ENCODE measurements at places on chromosomes 12 and 14. TPM values are rescaled to one million over a fixed set of nuclear protein-coding genes. Genes with fewer than 3 reads are reported as not detected.
A peak's percentile ranks its signal among the peaks of the same experiment; 100 is the strongest.

GRCh38 chr14:24954700-24955037, 95.3 kb downstream of the STXBP6 start:
- peaks cover 6% of the 10 kb centered on the region for H3K4me1 ChIP-seq
- no peak overlapping the region for H3K27ac ChIP-seq
- H3K27me3 ChIP-seq, result no peaks in the 10 kb centered on the region
- DNase-seq, result no peak
- no peaks in the 10 kb centered on the region for H3K36me3 ChIP-seq
- no peak overlapping the region for H3K4me3 ChIP-seq

DNA sequence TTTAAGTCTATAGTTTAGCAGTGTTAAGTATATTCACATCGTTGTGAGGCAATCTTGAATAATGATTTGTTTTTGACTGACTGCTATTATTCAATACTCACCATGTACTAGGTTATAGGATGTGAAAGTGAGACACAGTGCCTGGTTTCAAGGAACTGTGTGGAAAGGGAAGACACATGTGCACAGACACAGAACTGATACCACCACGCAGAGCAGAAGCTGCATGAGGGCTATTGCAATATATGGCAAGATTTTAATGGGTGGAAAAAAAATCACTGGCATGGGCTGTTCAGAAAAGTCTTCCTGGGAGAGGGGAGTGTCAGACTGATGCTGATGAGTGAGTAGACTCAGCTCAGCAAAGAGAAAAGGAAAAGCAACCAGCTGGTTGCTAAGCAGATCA, 10.4 kb downstream of the SLC7A8 start:
- no peaks in the 10 kb centered on the region for H3K36me3 ChIP-seq
- H3K4me3 ChIP-seq, result no peak overlapping the region
- H3K4me1 ChIP-seq, result no peaks in the 10 kb centered on the region
- no peak overlapping the region for H3K27ac ChIP-seq

GRCh38 chr14:93330609-93331000, 2.2 kb downstream of the BTBD7 start:
- no peaks in the 10 kb centered on the region for H3K36me3 ChIP-seq

- H3K27me3 ChIP-seq, result no peaks in the 10 kb centered on the region
- no peaks in the 10 kb centered on the region for H3K4me1 ChIP-seq
- DNase-seq, result no peak
- H3K4me3 ChIP-seq, result no peak overlapping the region
Observed at GRCh38 chr14:79658221-79658620, 553.1 kb downstream of the DIO2 start.

DNA sequence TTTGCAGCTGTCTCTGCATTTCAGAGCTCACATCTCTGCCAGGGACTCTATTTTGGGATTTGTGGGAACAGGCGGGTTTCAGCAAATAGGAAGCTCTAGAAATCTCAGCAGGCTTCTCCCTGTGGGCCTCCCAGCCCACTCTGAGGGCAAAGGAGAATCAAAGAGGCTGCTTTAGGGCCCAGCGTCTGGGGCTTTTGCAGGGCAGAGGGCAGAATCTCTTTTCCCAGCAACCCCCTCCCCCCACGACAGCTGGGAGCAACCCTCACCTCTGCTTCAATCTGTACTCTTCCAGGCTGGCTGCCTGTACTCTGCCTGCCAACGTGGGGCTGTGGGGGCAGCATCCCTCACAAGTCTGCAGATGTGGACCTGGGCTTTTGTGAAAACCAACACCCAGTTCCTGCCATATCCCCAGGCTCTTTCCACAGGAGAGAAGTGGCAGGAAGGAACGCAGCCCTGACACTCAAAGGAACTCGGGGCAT, 529.6 kb upstream of the TBX3 start:
- H3K27me3 ChIP-seq, result no peaks in the 10 kb centered on the region
- H3K4me3 ChIP-seq, result no peak overlapping the region
- H3K36me3 ChIP-seq, result no peaks in the 10 kb centered on the region
- no peak for DNase-seq

GRCh38 chr12:105892362-105892910, 246.3 kb downstream of the NUAK1 start:
- H3K27me3 ChIP-seq, result no peaks in the 10 kb centered on the region
- H3K4me3 ChIP-seq, result no peak overlapping the region
- H3K36me3 ChIP-seq, result no peaks in the 10 kb centered on the region
- no peak overlapping the region for H3K27ac ChIP-seq
- H3K4me1 ChIP-seq, result no peaks in the 10 kb centered on the region
- DNase-seq, result no peak

DNA sequence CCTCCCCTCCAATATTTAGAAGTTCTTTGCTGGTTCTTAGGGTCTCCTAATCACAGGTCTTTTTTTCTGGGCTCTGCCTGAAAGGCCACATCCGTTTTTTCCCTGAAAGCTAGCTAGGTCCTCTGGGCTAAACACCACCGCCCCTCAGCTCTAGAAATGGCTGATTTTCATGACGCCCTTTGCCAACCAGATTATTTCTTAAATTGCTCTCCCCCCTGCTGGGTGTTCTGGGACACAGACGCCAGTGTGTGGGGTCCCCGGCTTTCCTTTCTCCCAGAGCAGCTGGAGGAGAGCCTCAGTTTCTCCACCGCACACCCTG, 45.3 kb upstream of the ATP23 start:
- no peaks in the 10 kb centered on the region for H3K27me3 ChIP-seq
- H3K4me1 ChIP-seq, result peaks cover 61% of the 10 kb centered on the region
- H3K27ac ChIP-seq, result no peak overlapping the region
- peak overlapping the region; percentile 53 for H3K4me3 ChIP-seq
- DNase-seq, result no peak

DNA sequence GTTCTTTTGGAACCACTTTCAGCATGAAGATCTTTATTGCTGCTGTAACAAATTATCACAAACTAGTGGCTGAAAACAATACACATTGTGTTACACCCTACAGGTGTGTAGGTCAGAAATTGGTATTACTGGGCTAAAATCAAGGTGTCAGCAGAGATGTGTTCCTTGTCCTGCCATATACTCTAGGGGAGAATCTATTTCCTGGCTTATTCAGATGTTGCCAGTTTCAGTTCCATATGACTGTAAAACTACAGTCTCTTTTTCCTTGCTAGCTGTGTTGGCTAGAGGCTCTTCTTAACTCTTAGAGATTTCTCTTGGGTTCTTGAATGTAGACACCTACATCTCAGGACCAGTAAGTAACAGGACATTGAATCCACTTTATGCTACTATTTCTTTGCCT, 215.6 kb upstream of the PPFIA2 start:
- no peak overlapping the region for H3K27ac ChIP-seq
- H3K4me3 ChIP-seq, result no peak overlapping the region
- no peaks in the 10 kb centered on the region for H3K27me3 ChIP-seq
- DNase-seq, result no peak
- H3K36me3 ChIP-seq, result no peaks in the 10 kb centered on the region

GRCh38 chr14:65011538-65011937, 24.8 kb downstream of the FNTB start:
- no peak overlapping the region for H3K27ac ChIP-seq
- H3K36me3 ChIP-seq, result peaks cover 7% of the 10 kb centered on the region
- no peak for DNase-seq

DNA sequence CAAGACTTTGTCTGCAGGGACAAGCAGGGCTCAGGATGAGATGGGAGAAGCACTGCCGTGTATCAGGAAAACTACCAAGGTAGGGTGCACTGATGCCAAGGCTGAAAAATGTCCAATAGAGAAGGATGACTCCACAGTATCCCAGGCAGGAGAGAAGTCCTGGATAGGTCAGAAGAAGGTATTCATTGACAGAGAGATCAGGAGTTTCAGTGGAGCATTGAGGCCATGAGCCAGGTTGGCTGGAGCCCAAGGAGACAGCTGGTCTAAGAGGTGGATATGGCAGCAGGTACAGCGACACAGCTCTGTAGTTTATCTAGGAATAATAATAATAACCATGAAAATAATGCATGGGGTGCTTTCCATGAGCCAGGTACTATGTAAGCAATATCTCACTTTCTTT, 180.9 kb downstream of the EXOC5 start:
- no peak overlapping the region for H3K4me3 ChIP-seq
- H3K36me3 ChIP-seq, result no peaks in the 10 kb centered on the region
- no peak overlapping the region for H3K27ac ChIP-seq
- no peak for DNase-seq

DNA sequence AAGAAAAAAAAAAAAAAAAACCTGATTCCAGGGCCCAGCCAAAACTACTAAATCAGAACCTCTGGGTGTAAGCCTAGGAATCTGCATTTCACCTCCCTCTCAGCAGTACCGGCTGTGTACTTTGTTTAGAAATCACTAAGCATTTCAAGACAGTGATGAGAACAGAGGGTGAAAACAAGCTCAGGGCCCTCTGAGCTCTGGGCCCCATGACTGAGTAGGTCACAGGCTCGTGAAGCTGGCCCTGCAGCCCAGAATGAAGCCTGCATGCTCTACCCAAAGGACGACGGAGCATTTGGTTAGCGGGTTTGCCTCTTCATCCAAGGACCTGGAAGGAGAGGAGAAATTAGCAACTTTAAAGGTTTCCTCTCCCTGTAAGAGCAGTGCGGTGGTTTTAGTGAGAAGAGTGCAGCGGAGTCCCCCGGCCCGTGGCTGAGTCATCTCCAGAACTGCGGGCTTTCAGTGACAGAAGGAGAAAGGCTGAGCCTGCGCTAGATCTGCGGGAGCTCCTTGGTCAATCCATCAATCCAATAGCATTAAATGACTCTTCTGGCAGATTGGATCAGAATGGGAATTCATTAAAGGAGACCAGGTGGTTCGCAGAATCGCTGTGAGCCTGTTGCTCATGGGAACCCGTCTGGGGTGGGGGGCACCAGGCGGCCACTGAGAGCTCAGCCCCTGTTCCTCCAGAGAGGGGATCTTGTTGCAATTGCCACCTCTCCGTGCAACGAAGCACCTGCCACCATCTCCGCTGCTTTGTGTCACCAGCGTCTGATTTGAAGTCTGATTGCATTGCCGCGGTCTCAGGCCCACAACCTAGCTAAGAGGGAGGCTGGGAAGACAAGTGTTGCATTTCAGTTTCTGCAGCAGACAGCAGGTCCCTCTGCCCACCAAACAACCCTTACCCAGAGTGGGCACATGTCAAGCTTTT, 7.3 kb downstream of the IL31 start:
- DNase-seq, result peak; percentile 9
- H3K27me3 ChIP-seq, result no peaks in the 10 kb centered on the region
- peak overlapping the region; percentile 21 for H3K4me3 ChIP-seq
- H3K36me3 ChIP-seq, result no peaks in the 10 kb centered on the region

DNA sequence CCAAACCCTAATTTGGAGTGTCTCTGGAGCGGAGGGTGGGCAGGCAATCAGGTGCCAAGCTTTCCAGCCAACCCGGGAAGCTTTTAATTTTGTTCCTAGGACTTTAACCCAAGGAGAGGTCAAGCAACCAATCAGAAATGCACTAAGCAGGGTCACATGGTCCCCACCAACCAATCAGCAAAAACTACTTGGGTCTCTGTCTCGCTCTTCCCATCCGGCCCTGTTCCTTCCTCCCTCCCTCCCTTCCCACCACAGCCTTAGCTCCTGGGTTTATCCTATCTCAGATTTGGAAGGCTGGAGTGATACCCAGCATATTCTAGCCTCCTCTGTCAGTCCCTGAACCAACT, 7.3 kb downstream of the HOXC5 start:
- H3K4me1 ChIP-seq, result no peaks in the 10 kb centered on the region
- DNase-seq, result no peak
- peaks cover 7% of the 10 kb centered on the region for H3K27me3 ChIP-seq
- H3K4me3 ChIP-seq, result no peak overlapping the region
- H3K36me3 ChIP-seq, result no peaks in the 10 kb centered on the region

GRCh38 chr12:12210983-12211382, 55.9 kb downstream of the LRP6 start:
- H3K27ac ChIP-seq, result no peak overlapping the region
- no peaks in the 10 kb centered on the region for H3K36me3 ChIP-seq
- no peaks in the 10 kb centered on the region for H3K27me3 ChIP-seq
- H3K4me1 ChIP-seq, result peaks cover 3% of the 10 kb centered on the region

DNA sequence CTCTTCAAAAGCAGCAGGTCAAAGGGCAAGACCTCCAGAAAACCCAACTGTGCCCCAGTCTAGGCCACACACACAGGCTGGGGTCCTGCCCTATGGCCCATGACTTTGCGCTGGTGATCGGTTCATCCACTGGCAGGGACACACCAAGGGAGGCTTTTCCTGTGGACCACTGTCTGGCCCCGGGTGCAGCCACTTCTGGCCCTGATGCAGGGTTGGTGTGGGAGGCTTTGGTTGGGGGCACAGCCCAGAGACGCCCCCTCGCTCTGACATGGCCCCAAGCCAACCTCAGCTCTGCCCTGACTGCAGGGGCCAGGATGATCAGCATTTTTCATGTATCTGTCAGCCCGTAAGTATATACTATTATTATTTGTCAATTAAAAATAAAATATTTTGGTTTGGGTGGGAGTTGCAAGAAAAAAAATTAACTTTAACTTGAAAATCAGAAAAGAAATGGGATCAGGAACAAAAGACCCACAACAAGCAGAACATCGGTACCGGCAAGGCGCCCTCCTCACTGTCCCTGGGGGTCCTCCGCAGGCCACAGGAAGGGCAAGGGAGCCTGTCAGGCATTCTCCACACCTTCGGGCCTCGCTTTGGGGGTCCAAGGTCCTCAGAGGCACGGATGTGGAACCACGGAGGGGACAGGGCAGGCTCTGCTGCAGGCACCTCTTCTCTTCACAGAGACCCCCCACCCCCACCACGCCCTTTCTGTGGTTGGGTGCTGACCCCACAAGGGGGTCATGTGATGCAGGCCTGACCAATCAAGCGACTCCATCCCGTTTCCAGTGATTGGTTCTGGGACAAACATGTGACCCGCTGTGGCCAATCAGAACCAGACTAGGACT, 181.5 kb upstream of the SFSWAP start:
- H3K4me3 ChIP-seq, result no peak overlapping the region
- no peak overlapping the region for H3K27ac ChIP-seq
- DNase-seq, result no peak
- H3K4me1 ChIP-seq, result no peaks in the 10 kb centered on the region
- H3K27me3 ChIP-seq, result no peaks in the 10 kb centered on the region

GRCh38 chr14:24712909-24713308, 78.9 kb upstream of the GZMB start:
- no peak for DNase-seq
- peak overlapping the region; percentile 18 for H3K27ac ChIP-seq
- no peaks in the 10 kb centered on the region for H3K27me3 ChIP-seq
- H3K4me1 ChIP-seq, result peaks cover 6% of the 10 kb centered on the region
- H3K4me3 ChIP-seq, result no peak overlapping the region

The DCAF4 gene
- polyA plus RNA-seq, result 18.8 TPM

The PRIMA1 gene
- polyA plus RNA-seq, result not detected

The PTCSC3 gene
- not detected for polyA plus RNA-seq

The GPR132 gene
- 18.8 TPM for polyA plus RNA-seq

The SLC10A1 gene
- polyA plus RNA-seq, result 0.16 TPM

The RASSF9 gene
- not detected for polyA plus RNA-seq

The KRT7 gene
- 18.7 TPM for polyA plus RNA-seq

The DUSP6 gene
- 0.07 TPM for polyA plus RNA-seq

The FZD10 gene
- not detected for polyA plus RNA-seq

The TMX1 gene
- 127 TPM for polyA plus RNA-seq
